Activated CD4-positive, alpha-beta memory T cell treated with anti-CD3 and anti-CD28 coated beads for 36 hours (primary cell): ENCODE measurements at places on chromosomes 2 and 18. TPM values are rescaled to one million over a fixed set of nuclear protein-coding genes. Genes with fewer than 3 reads are reported as not detected.

Gene MATN3
- total RNA-seq, result not detected

Gene SERPINB3
- not detected for total RNA-seq

Gene REG3G
- total RNA-seq, result not detected

Gene SERPINE2
- total RNA-seq, result 16.5 TPM

Gene GAREM1
- total RNA-seq, result not detected

Gene ZNG1B
- total RNA-seq, result 28.0 TPM

Gene C2orf72
- 0.55 TPM for total RNA-seq

DNA sequence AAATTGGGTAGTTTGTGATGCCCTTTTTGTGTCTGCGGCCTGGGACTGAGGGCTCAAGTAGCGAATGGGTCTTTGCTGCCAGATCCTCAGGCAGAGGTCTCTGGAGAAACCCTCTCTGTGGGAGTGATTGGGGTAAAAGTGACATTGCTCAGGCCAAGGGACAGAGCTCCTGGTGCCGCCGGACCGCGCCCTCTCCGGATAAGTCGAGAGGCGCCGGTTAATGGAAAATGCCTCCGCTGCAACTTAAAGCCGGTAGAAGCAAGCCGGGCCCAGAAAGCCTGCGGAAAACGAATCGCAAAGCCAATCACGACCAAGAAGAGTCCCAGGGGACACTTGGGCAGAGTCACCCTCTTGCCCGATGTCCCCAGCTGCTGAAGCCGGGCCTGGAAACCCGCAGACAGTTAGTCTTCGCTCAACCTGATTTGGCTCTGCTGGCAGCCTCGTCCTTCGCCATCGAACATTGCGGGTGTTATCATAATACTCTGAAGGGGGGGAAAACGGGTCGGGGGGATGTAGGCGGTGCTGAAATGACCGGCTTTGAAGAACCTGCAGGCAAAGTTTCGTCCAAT, 352 bp upstream of the HOXD12 start:
- H3K27ac ChIP-seq, result no peak overlapping the region
- H3K4me3 ChIP-seq, result no peak overlapping the region
- no peak for DNase-seq
- peaks cover 88% of the 10 kb centered on the region for H3K27me3 ChIP-seq
- H3K36me3 ChIP-seq, result no peaks in the 10 kb centered on the region

- no peaks in the 10 kb centered on the region for H3K36me3 ChIP-seq
- no peaks in the 10 kb centered on the region for H3K4me1 ChIP-seq
- DNase-seq, result no peak
- H3K4me3 ChIP-seq, result no peak overlapping the region
- H3K27ac ChIP-seq, result no peak overlapping the region
- peaks cover 6% of the 10 kb centered on the region for H3K27me3 ChIP-seq
Observed at GRCh38 chr2:109523536-109524361, 90.0 kb downstream of the SEPTIN10 start.

- H3K36me3 ChIP-seq, result no peaks in the 10 kb centered on the region
- H3K4me1 ChIP-seq, result no peaks in the 10 kb centered on the region
- no peak for DNase-seq
- H3K27me3 ChIP-seq, result no peaks in the 10 kb centered on the region
Observed at GRCh38 chr2:19540739-19541525, 182.5 kb upstream of the OSR1 start.

- no peak overlapping the region for H3K4me3 ChIP-seq
- H3K27me3 ChIP-seq, result no peaks in the 10 kb centered on the region
- H3K27ac ChIP-seq, result no peak overlapping the region
- no peak for DNase-seq
- H3K36me3 ChIP-seq, result no peaks in the 10 kb centered on the region
Observed at GRCh38 chr2:229160180-229160579, 110.9 kb downstream of the PID1 start.

DNA sequence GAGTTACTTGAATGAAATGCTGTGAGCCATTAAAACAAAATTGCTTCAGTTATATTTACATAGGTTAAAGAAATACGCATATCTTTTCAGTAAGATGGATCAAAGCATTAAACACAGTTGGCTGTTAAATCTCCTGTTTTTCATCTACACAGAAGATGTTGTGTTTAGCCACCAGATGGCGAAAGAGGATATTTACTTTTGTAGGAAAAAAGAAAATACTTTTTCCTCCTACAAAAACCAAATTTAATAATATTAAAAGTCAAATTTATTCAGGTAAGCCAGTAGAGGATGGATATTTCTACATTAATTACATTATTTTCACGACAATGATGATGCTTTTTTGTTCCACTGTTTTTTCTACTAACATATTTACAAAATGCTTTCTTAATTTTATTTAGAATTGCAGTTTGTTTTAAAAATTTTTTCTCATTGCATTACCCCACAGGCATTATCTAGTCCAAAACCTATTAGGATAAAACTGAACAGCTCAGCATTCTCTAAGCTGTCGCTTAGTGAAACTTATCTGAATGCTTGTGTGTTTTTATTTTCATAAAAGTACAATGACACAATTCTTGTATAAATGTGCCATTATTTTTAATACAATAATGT, 173.7 kb downstream of the ASXL3 start:
- no peak overlapping the region for H3K4me3 ChIP-seq
- no peak overlapping the region for H3K27ac ChIP-seq
- H3K27me3 ChIP-seq, result no peaks in the 10 kb centered on the region
- no peak for DNase-seq

DNA sequence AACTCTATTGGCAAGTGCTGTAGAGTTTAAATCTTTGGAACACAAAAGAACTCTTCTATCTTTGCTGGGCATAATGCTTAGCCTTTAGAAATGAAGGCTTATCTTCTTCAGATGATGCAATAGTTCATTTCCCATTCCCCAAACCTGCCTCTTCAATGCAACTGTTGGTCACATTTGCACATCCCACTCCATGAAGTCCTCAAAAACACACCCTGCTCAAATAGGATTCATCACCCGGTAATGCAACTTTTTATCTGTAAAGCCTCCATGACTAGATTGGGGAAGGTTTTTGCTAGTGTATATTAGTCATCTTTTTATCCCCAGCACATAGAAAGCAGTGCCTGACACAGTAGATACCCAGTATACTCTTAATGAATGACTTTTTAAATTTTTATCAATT, 376.4 kb downstream of the RBM43 start:
- no peaks in the 10 kb centered on the region for H3K36me3 ChIP-seq
- H3K27me3 ChIP-seq, result peaks cover 3% of the 10 kb centered on the region
- no peak for DNase-seq
- H3K4me3 ChIP-seq, result no peak overlapping the region
- H3K27ac ChIP-seq, result no peak overlapping the region

- no peaks in the 10 kb centered on the region for H3K36me3 ChIP-seq
- no peak for DNase-seq
- H3K27me3 ChIP-seq, result peaks cover 9% of the 10 kb centered on the region
- H3K27ac ChIP-seq, result no peak overlapping the region
Observed at GRCh38 chr2:205814039-205814364, 131.7 kb downstream of the NRP2 start.

GRCh38 chr2:66561645-66562303, 126.8 kb downstream of the MEIS1 start:
- H3K4me1 ChIP-seq, result no peaks in the 10 kb centered on the region
- H3K27me3 ChIP-seq, result no peaks in the 10 kb centered on the region
- H3K36me3 ChIP-seq, result no peaks in the 10 kb centered on the region
- H3K4me3 ChIP-seq, result no peak overlapping the region
- no peak for DNase-seq

DNA sequence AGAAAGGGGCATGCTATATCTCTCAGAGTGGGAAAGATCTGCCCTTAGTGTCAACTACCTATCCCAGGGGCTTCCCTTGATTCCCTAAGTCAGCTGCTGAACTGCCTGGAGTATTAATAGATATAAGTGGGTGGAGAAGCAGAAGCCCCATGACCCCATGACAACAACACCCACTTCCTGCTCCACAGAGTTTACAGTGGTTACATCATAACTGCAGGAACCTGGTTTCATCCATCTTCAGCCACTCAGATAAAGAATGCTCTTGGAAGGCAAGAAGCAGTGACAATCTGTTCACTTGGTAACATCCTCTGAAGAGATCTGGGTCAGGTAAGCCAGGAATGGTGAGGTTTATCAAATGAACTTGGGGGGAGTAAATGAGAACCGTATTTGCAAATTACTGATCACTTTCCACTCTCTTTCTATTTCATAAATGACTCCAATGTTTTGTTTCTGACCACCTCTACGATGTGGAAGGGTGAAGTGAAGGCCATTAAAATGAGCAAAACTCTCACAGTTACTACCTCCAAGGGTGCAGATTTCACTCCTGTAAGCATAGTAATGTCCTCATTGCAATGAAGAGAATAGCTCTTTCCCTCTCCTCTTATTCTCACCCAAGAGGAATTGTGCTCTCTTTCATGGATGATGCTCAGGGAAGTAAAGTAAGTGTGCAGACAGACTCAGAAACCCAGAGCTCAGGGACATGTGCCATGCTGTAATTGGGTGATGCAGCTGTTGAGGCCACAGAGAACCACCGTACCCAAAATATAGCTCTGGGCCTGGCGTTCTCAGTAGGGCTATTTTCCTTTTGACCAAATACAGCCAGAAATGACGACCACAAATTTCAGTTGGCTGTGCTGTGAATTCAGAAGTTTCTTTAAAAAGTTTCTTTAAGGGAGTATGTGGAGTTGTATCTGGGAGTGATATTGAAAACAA, 192.8 kb upstream of the APCDD1 start:
- no peak for DNase-seq
- H3K4me3 ChIP-seq, result no peak overlapping the region
- no peak overlapping the region for H3K27ac ChIP-seq
- peaks cover 2% of the 10 kb centered on the region for H3K27me3 ChIP-seq

GRCh38 chr18:13481820-13482617, 244.3 kb downstream of the FAM210A start:
- H3K4me3 ChIP-seq, result no peak overlapping the region
- H3K4me1 ChIP-seq, result peaks cover 21% of the 10 kb centered on the region
- no peaks in the 10 kb centered on the region for H3K27me3 ChIP-seq
- DNase-seq, result no peak
- peaks cover 2% of the 10 kb centered on the region for H3K36me3 ChIP-seq

DNA sequence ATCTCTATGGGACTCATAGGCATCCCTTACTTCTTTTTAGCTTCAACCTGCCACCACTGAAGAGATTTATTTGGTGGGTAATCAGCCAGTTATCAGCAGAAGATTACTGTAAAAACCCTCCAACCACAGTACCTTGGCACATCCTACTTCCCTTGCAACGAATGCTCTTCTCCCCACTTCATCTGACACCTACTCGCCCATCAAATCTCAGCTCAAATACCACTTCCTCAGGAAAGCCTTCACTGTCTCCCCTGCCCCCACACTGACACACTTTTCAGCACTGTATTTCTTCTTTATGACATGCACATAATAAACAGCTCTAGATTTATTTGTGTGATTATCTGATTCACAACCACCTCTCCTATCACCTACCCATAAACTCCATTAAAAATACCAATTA, 3.1 kb downstream of the KDSR start:
- DNase-seq, result peak; percentile 43
- peak overlapping the region; percentile 0 for H3K4me3 ChIP-seq
- H3K27ac ChIP-seq, result peak overlapping the region; percentile 2
- peaks cover 29% of the 10 kb centered on the region for H3K4me1 ChIP-seq

DNA sequence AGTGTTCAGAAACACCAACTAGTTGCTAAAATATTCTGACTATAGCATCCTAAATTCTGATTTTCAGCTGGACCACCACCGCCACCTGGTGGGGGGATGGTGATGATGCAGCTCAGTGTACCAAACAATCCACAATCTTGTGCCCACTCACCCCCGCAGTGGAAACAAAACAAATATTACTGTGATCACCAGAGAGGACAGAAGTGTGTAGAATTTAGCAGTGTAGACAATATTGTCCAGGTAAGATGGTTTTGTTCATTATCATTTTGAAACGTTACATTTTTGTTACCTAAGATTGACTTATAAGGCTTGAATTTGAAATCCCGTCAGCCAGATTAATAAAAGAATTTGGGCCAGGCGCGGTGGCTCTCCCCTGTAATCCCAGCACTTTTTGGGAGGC, 31.7 kb upstream of the UBXN4 start:
- peak; percentile 79 for DNase-seq
- H3K27me3 ChIP-seq, result no peaks in the 10 kb centered on the region
- no peaks in the 10 kb centered on the region for H3K4me1 ChIP-seq
- H3K36me3 ChIP-seq, result peaks cover 6% of the 10 kb centered on the region
